Stimulated activated CD8-positive, alpha-beta memory T cell treated with anti-CD3 and anti-CD28 coated beads, Interleukin-15, amount 100 ng/mL, for 4 hours (primary cell): ENCODE measurements at places on chromosomes 7 and 10.

GRCh38 chr7:128311013-128311412 is 32.7 kb downstream of the RBM28 start:
- no peak for DNase-seq

DNA sequence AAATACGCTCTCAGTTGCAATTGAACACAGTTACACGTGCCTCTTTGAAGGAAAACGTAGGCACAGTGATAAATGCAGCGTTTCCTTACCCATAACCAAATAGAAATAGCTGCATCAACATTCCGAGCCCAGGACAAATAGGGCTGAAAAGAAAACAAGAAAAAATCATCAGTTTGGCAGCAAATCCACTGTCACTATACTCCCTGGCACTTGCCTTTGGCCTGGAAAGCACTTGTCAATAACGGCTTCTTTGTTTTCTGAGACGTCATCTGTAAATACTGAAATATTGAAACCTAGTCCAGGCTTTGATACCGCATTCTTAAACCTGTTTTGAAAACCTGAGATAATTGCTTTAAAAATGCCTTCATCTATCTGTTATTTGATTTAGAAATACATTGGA is 167.2 kb upstream of the AKR1E2 start:
- DNase-seq = no peak

DNA sequence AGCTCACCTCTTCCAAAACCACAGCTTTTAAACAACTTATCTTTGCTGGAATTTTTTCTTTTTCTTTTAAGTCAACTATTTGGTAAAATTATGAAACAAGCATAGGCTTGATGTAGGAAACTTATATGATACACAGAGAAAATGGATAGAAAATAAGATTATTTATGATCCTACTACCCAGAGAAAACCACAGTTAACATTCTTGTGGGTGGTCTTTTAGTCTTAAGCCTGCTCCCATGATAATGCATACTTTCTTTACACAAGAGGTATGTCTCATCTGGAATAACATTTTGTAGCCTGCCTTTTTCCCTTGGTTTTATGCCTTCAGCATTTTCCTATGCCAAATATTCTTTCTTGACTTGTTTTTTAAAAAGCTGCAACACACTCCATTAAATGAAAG is 21.4 kb downstream of the PLPP4 start:
- no peak for DNase-seq

DNA sequence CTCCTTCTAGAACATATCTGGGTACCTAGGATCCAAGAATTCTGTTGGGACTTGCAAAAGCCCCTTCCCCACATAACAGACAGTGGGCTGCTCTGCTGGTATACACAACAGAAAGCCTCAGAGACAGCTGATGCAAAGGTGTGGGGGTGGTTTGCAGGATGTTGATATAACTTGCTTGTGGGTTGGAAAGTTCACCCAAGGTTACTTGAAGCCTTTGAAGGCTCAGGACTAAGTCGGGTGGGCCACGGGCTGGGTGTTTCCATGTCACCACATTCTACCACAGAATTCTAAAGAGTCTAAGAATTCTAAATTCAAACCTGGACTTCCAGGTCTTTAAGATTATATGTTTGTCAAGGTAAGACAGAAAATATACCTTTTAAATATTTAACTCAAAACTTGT is 7.4 kb upstream of the NRCAM start:
- DNase-seq = no peak

DNA sequence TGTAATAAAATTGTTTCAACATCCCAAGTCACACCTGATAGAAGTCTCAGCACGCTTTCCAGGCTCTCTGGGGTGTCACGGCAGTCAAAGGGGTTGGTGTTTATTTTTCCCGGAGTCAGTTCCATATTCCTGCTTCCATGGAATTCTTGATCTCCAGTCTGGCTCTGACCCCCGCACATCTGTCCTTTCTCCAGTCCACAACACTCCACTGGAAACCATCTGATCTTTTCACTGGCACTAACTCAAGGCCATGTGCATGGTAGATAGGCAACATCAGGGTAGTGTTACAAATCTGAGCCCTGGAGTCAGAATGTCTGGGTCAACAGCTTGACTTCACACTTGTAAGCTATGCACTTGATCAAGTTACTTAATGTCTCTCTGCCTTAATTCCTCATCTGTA is 176.2 kb downstream of the WDR11 start:
- no peak for DNase-seq

DNA sequence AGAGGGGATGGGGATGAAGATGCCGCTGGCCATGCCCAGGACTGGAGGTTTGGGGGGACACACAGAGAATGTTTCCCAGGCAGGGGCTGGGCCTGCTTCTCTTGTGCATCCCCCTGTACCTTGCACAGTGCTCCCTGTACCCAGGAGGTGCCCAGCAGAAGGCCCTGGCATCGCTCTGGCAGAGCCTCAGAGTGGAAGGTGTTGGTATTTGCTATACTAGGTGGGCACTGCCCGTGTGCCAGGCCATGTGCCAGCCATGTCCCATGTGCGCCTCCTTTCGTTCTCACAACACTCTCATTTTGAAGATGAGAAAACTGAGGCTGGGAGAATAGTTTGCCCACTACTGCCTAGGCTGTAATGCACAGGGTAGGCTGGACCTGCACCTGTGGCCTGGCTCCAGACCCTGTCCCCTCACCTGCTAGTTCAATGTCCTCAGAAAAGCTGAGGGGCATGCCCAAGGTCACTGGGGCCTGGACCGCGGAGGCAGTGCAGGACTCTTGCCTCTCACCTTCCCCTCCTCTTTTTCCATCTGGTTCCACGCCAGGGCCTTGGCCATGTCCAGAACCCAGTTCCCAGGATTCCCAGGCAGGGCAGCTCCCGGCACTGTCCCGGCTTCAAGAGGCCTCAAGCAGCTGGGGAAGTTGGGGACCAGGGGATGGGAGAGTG is 64.7 kb downstream of the GOLGA7B start:
- no peak for DNase-seq

DNA sequence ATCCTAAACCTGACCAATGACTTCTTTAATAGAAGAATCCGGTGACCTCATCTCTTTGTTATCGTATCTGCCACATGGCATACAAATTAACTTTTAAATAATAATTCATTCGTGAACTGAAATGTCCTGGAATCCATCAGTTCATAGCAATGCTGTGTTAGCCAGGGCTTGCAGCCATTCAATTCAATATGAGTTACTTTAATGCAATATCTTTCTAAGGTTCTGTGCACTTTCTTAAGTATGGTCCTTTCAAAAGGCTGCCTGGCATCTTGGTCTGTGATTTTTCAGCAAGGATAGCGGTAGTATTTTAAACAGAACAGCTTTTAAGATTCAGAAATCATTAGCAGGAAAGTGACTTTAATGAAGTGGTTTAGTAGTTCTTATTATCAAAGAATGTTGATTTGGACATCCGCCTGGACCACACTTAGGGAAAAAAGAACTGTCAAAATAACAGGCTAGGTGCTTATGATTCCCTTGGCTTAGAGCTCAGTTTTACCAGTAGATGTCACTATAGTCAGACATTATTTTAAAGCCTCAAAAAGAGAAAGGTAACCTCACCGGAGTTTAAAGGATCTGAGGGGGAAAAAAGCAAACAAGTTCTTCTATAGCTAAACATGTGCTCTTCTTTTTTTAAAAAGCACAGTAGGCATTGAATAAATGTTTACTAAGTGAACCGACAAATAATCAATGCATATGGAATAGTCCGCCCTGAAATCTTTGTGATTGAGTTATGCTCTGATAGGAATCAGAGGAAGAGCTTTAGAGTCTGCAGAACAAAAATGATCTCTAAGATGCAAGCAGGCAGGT is 22.7 kb downstream of the SLC35G1 start:
- DNase-seq = no peak

- DNase-seq = no peak
Observed at GRCh38 chr7:47672271-47672791, 90.4 kb upstream of the TNS3 start.

GRCh38 chr7:139731802-139732470 is 45.9 kb downstream of the HIPK2 start:
- DNase-seq = no peak

GRCh38 chr7:35728412-35729060 is 33.6 kb upstream of the HERPUD2 start:
- DNase-seq = no peak

DNA sequence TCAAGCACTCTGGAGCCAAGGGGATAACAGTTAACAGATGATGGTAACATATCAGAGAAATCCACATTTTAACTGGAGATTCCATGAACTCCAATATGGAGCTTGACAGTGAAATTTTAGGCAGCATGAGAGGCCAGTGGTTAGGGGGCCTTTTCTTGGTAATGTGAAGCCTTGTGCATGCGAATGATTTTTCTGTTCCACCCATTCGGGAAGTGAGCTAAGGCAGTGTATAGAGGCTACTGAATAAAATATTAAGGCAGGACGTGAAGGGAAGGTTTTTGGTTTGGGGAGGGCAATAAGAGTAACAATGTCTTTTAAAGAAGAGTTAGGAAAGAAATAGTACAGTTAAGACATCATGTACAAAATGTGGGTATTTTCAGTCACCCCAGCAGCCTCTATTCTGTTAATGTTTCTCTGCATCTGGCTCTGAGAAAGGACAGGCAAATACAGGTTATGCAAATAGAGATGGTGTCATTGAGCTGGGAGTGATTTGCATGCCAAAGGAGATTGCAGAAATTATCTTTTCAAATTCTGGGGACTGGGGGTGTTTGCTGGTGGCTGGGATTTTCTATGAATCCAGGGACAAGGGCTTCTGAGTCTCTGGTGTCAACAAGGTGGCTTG is 6.8 kb upstream of the TAS2R60 start:
- DNase-seq = no peak

DNA sequence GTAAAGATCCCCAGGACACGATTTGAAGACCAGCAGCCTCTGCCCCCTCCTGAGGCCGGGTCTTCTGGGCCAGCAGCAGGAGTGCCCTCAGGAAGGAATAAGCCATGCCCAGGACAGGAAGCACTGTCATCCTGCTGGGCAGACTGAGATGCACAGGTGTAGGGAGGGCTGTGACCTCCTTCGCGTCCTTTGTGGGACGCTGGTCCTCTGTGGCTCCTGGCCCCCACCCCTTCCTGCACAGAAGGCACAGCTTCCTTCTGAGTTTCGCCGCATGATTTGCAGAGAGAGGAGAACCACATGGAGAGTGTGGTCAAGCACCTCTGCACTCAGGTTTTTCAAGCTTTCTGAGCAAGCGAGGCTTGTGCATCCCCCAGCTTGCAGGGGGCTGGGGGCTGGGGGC is 112.7 kb downstream of the RGS10 start:
- DNase-seq = no peak

DNA sequence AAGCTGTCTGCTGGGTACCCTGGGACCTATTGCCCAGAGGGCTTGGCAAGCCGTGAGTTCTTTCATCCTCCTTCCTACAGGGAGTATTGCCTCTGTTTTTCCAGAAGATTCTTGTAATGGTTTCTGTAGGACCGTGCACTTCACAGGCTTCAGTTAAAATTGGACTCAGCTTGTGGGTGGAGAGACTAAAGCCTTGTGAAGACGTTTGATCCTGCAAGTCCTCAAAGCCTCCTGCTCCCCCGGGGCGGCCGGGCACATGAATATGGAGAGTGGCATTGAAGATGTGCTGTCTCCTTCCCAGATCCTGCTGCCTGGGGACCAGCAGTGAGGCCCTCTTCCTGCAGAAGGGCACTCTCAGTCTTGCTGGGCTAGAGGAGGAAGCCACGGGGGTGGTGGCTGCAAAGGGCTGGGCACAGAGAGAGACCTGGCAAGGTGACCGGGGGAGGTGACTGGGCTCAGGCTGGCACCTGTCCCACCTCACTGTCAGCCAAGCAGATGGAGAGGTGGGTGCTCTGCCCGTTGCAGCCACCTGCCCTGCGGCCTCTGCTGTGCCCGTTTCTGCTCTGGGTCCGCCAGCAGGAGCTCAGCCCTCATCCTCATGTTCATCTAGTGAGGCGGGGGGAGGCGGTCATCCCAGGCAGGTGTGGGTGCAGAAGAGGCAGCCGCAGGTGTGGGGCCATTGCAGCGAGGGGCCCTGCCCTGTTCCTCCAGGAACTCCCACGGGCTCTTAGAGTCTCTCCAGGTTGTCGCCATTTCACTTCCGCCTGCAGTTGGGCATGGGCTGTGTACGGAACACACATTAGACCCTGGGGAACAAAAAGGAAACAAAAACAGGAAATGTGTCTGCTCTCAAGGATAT is 55.7 kb downstream of the TMEM209 start:
- DNase-seq = no peak

GRCh38 chr10:92891885-92892690 is 43.8 kb downstream of the EXOC6 start:
- DNase-seq = no peak

- no peak for DNase-seq
Observed at GRCh38 chr10:72043016-72043834, 45.1 kb downstream of the SPOCK2 start.

GRCh38 chr7:159025161-159025779 is 119.4 kb downstream of the VIPR2 start:
- no peak for DNase-seq

GRCh38 chr10:9253121-9253520 is 1198.6 kb downstream of the GATA3 start:
- DNase-seq = no peak

- no peak for DNase-seq
Observed at GRCh38 chr10:97135464-97135863, 50.3 kb downstream of the SLIT1 start.
